ENCODE measurements at places on chromosomes 6 and 20. TPM values are rescaled to one million over a fixed set of nuclear protein-coding genes. Genes with fewer than 3 reads are reported as not detected.

TP53TG5 gene
- not detected for total RNA-seq

XPO5 gene
- total RNA-seq, result 46.1 TPM

HCK gene
- total RNA-seq, result 0.79 TPM

ZC2HC1B gene
- total RNA-seq, result not detected

SPEF1 gene
- total RNA-seq, result not detected

MEI4 gene
- total RNA-seq, result not detected

B3GALT4 gene
- total RNA-seq, result 35.4 TPM

SLPI gene
- total RNA-seq, result not detected

ZBP1 gene
- 27.5 TPM for total RNA-seq

SEMG1 gene
- total RNA-seq, result not detected

MOG gene
- not detected for total RNA-seq

LRRC73 gene
- 0.37 TPM for total RNA-seq

SNRPB gene
- total RNA-seq, result 235 TPM

RSPO3 gene
- not detected for total RNA-seq

SAMD5 gene
- not detected for total RNA-seq

ATRN gene
- total RNA-seq, result 10.7 TPM

RALGAPA2 gene
- total RNA-seq, result 28.6 TPM

THBS2 gene
- total RNA-seq, result not detected

VWA7 gene
- total RNA-seq, result 5.7 TPM

DEFB124 gene
- total RNA-seq, result not detected

ANGPT4 gene
- total RNA-seq, result not detected

CCN5 gene
- not detected for total RNA-seq

HSPA1L gene
- 4.5 TPM for total RNA-seq

SNAI1 gene
- 0.40 TPM for total RNA-seq

All from activated naive CD8-positive, alpha-beta T cell treated with anti-CD3 and anti-CD28 coated beads, Interleukin-2, amount 10 ng/mL, durations not matched to agents 7 days and 5 days (primary cell).